ENCODE measurements at places on chromosomes 13 and 19.

GRCh38 chr13:21733475-21734263 lies 62.8 kb downstream of the FGF9 start:
- no peak for DNase-seq

GRCh38 chr19:38024992-38025908 lies 118.2 kb downstream of the SIPA1L3 start:
- DNase-seq, result no peak

- DNase-seq, result no peak
These were observed 75.8 kb upstream of the MAB21L1 start for GRCh38 chr13:35552172-35552844.

GRCh38 chr19:48990400-48990799 lies 2.7 kb downstream of the GYS1 start:
- DNase-seq, result no peak

- DNase-seq, result no peak
These were observed 114.6 kb upstream of the RNF113B start for GRCh38 chr13:98291658-98292057.

GRCh38 chr19:30130356-30131122 lies 188.5 kb downstream of the URI1 start:
- no peak for DNase-seq

Data from GM12891 (cell line).